ENCODE measurements at places on chromosomes 7 and 10.

DNA sequence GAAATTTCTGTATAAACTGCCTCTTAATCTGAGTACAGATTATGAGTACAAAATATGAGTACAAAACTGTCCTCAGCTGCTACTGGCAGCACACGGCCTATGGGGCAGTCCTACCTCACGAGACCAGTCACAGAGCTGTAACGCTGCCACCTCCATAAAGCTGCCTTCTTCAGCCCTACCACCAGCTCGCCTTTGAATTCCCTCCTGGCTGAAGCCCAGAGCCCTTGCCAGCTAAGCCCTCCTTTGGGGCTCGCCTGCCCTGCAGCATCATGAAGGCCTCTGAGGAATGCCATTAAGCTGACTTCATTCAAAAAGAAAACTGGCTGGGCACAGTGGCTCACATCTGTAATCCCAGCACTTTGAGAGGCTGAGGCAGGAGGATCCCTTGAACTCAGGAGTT lies 180.0 kb upstream of the SH2B2 start:
- no peak for DNase-seq

- DNase-seq = peak; percentile 8
These were observed 1.9 kb downstream of the MRPS33 start for GRCh38 chr7:141012696-141013344.

DNA sequence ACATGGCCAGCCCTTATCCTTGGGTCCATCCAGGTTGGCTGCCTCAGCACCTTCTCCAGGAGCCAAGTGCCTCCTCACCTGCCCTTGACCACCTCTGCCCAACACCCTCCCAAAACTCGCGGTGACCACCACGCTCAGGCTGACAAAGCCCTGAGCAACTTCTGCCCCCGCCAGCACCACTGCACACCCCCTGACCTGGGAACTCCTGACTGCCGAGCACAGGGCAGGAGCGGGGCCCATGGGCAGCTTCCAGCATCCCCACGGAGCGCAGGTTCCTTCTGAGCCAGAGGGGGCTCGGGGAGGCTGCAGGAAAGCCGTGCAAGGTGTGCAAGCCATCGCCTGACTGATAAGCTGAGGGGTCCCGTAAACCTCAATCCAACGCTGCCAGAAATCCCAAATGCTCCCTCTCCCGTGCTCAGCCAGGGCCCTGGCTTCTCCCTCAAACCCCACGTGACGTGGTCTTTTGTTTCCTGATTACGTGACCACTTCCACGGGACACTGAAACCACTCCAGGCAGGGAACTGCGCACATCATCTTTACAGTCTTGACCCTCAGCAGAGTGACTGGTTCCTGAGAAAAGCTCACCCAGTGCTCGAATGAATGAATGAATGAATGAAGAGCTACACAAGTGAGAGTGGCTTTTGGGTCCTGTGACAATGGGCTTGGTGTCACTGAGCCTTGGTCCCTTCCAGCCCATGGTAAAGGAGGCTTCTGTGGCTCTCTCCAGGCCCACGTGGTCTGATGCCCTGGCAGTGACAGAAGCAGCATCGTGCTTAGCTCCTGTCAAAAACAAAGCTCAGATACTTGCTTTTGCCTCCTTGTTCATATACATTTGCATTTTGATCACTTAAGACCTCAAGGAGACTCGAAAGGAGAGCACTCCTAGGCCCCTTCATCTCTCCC lies 249.8 kb upstream of the PPP2R2D start:
- DNase-seq = no peak

- no peak for DNase-seq
These were observed at the start of gene DENND2A for GRCh38 chr7:140640727-140641523. TSS of gene DENND2A (minus strand) at chr7:140640813. CDS start at chr7:140602397, 38,416 bp downstream.
